ENCODE measurements at places on chromosomes 12 and 14. TPM values are rescaled to one million over a fixed set of nuclear protein-coding genes. Genes with fewer than 3 reads are reported as not detected.

Gene ST8SIA1
- not detected for total RNA-seq

Gene TSPAN8
- total RNA-seq, result 0.65 TPM

Gene RNU6-7
- total RNA-seq, result not detected

Gene CD4
- not detected for total RNA-seq

Gene RASSF3
- 30.0 TPM for total RNA-seq

Gene RNF212B
- not detected for total RNA-seq

Gene RASSF9
- 0.94 TPM for total RNA-seq

Gene OASL
- 4.1 TPM for total RNA-seq

Gene KRT77
- not detected for total RNA-seq

Gene CABP1
- 0.21 TPM for total RNA-seq

Gene CD163
- total RNA-seq, result 0.15 TPM

Gene ART4
- total RNA-seq, result not detected

Gene UNC79
- 0.02 TPM for total RNA-seq

Gene IKZF4
- 1.7 TPM for total RNA-seq

Gene COX8C
- not detected for total RNA-seq

Gene ITFG2
- total RNA-seq, result 18.3 TPM

Gene PLXNC1
- 0.09 TPM for total RNA-seq

Gene AGAP2
- 0.13 TPM for total RNA-seq

Gene TAS2R20
- total RNA-seq, result not detected

Gene NTS
- total RNA-seq, result 51.2 TPM

Gene KCNA1
- total RNA-seq, result not detected

Gene ANKRD33
- total RNA-seq, result not detected

Gene VWF
- 0.27 TPM for total RNA-seq

Gene ATXN3
- total RNA-seq, result 20.9 TPM

Gene RNASE3
- not detected for total RNA-seq

Gene PTPRO
- not detected for total RNA-seq

Gene TMPRSS12
- not detected for total RNA-seq

Gene SIX1
- 6.2 TPM for total RNA-seq

Gene DCN
- total RNA-seq, result 0.09 TPM

Gene ACSM4
- total RNA-seq, result not detected

Gene SPX
- total RNA-seq, result 3.6 TPM

Gene IRAK4
- 3.6 TPM for total RNA-seq

Gene RIN3
- 24.4 TPM for total RNA-seq

Gene TEX52
- not detected for total RNA-seq

Gene GNB3
- total RNA-seq, result 1.9 TPM

Gene SLC38A4
- 0.06 TPM for total RNA-seq

Gene VDR
- 3.0 TPM for total RNA-seq

Gene JKAMP
- total RNA-seq, result 66.1 TPM

Gene E2F7
- 7.5 TPM for total RNA-seq

Gene PIK3C2G
- not detected for total RNA-seq

Gene CLECL1
- not detected for total RNA-seq

Gene NINJ2
- total RNA-seq, result 1.1 TPM

Gene HOXC5
- 1.3 TPM for total RNA-seq

Gene PEBP1
- total RNA-seq, result 281 TPM

Gene ATL1
- total RNA-seq, result 5.5 TPM

Measured in A549 treated with GW870086 at 1 μM for 4 hours (cell line).